ENCODE measurements at places on chromosomes 7 and 10.

GRCh38 chr10:112369495-112370423 lies 4.2 kb upstream of the ACSL5 start:
- no peak for DNase-seq

GRCh38 chr7:24851786-24852185 lies 94.5 kb upstream of the GSDME start:
- no peak for DNase-seq

DNA sequence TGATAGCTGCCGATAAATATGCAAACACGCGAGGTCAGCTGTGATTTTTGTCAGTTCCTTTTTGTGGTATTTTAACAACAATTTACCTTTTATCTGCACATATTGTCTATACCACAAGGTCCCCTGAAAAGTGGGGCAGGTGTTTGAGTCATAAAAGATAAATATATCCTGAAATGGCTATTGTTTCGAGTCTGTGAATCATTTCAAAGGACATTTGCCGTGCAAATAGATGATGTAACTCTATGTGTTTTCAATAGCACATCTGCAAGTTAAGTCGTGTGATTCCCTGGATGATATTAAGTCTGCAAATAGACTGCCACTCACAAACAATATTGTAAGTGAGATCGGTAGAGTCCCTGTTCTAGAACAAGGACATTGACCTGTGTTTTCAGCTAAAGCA lies 193.0 kb upstream of the PITRM1 start:
- no peak for DNase-seq

- no peak for DNase-seq
These were observed 61.7 kb upstream of the CSTF2T start for GRCh38 chr10:51760864-51761640.

- no peak for DNase-seq
These were observed 23.7 kb downstream of the TSPAN14 start for GRCh38 chr10:80477813-80478212.

GRCh38 chr10:44989597-44990301 lies 11.0 kb upstream of the ZNF22 start:
- DNase-seq: no peak

DNA sequence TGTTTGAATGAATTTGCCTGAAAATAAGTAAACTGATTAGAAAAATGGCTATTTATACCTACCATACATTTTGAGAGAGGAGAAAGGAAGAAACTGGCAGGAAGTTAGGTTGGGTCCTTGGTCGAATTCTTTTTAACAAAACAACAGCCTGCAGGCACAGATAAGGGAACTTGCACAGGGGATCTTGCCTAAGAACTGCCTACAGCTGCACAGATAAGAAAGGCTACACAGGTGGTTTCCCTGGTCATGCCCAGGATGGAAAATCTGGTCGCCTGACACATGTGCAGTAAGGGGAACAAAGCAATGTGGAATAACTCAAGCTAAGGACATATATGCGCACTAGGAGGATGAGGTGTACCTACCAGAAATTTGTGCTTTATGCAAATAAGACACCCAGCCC lies 732.1 kb upstream of the POT1 start:
- no peak for DNase-seq

DNA sequence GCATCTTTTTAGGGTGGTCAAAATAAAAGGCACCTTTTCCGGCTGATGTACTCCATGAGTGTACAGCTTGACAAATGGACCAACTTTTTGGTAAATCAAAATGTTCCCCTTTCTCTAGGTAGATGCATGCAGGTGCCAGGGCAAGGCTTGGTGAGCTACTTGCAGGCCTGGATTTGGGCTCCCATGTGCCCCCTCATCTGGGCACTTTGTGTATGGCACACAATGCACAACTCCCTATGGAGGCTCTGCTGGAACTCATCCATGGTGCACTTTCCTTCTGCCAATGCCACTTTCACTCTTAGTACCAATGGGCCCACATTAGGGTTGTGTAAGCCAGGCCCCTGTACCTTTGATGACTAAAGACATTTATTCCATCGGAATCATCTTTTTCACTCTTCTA lies 300.8 kb downstream of the SDHAF3 start:
- DNase-seq: no peak

GRCh38 chr10:69499726-69500689 lies 48.7 kb downstream of the TSPAN15 start:
- DNase-seq: no peak

DNA sequence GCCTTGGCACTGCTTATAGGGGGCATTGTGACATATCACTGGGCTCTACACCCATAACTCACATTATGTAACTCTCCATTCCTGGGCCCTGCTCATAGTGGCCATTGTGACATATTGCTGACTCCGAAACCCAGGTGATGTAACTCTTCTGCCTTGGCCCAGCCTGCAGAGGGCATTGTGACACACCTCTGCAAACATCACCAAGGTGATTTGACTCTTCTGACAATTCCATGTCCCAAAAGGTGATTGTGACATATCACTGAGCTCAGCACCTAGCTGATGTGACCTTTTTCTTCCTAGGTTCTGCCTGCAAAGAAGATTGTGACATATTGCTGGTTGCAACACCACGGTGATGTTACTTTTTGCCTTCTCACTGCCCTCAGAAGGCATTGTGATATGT lies 36.5 kb upstream of the ZNF680 start:
- DNase-seq: no peak

GRCh38 chr10:74825371-74826141 lies 844 bp upstream of the KAT6B start:
- peak; percentile 97 for DNase-seq

DNA sequence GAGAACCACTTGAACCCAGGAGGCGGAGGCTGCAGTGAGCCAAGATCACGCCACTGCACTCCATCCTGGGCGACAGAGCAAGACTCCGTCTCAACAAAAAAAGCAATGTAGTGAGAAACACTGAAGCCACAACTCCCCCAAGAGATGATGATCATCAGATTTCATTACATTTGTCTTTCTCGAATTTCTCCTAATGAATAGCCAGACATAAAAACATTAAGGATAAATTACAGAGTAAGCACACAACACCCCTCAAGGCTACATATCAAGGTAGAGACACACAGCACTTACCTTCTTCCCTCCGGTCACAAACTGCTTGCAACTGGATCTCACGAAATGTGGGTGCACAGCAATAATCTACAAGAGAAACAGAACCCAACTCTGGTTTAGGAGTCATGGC lies 91.5 kb downstream of the VPS41 start:
- no peak for DNase-seq

DNA sequence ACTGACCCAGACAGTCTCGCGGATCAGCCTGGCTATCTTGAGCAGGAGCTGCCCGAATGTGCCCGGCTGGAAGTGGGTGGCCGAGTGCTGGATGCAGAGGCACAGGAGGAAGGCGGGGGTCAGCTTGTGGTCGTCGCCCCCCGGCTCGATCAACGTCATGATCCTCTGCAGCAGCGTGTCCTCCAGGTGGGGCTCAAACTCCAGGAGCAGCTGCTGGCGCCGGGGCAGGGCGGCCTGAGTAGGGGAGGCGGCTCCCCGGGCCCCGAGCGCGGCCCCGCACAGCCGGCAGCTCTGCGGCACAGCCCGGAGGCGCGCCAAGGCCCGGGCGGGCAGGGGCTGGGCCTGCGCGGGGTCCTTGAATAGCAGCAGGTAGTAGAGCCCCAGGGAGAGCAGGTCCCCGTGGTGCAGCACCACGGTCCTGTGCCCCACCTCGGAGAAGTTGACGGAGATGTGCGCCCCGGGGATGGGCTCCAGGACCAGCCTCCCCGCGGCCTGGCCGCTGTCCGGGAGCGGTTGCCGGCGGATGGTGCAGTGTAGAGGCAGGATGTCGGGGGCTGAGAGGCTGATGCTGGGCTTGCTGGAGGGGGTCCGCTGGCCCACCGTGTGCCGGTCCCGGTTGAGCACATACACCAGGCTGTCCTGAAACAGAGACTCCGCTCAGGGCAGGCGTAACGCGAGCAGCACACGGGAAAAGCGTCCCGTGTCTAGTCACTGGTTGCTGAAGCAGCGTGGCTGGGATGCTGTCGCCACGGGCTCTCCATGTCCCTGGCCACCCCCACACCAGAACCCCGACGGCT lies 27.0 kb downstream of the PAPOLB start:
- no peak for DNase-seq

DNA sequence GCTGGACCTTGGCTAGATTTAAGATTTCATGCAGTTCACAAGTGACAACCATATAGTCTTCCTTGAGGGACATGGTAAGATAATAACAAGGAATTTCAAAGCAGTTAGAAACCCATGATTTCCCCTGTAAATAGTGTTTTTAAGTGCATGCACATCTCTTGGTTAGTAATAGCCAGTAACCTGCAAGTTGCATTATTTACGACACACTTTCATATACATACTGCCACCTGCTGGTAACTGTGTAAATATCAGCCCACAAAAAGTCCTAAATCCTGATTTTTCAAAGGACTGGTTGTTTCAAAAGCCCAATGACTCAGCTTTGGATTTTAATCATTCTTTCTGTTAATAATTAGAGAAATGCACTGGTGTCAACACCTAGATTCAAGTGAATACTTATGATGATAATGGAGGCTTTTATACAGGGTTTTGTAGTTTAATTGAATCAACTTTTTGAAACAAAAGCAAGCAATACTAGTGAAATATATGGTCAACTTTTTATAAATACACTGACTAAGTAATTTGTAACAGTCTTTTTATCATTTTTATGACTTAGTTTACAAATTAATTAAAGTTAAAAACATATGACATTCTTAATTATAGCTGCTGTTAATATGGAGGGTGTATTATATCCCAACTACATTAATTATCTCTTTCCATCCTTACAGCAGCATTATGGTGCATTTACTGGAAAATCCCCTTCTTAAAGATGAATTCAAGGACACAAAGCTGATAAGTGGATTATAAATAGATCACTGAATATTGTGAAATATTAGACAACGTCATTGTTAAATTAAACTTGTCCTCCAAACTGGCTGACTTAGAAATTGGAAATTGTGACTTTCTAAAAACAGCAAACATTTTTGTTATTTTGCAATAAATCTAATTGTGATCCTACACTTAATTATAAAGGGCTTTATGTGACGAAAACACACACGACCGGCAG lies 367.7 kb upstream of the SEMA3D start:
- DNase-seq: peak; percentile 1

DNA sequence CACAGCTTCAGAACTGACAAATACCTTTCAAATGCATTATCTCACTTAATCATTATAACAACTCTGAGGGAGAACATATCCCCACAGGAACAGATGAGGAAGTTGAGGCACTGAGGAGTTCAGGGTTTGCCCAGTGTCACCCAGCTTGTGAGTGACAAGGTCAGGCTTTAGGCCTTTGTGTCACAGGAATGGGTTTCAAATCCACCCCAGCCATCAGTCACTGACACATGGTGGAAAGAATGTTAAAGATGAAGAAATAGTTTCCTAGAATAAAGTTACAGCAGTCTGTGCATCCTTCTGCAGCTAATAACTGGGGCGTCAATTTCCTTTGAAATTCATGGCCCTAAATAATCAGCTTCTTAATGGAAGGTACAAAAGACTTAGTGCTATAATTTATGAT lies 37.8 kb downstream of the SGCE start:
- DNase-seq: no peak

- no peak for DNase-seq
These were observed 81.4 kb downstream of the FAM185A start for GRCh38 chr7:102830197-102830596.

- DNase-seq: no peak
These were observed 77.5 kb upstream of the PDE1C start for GRCh38 chr7:32147546-32148268.

DNA sequence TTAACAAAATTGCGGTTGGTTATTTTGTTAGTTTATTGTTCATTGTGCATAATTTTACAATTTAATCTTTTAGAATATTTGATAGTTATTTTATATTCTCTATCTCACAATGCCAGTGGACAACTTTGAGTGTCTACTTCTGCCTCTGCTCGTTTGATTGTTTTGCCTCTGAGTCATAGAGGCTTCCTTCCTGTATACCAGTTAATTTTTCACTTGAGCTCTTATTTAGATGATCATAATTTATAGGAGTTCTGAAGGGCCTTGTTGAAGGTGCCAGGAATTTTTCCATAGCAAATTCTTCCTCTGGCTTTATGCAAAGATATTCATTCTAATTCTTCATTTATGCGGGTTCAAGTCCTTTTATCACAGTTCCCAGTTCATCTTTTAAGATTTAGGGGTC lies 5.2 kb upstream of the MALRD1 start:
- DNase-seq: no peak
